ENCODE measurements at places on chromosomes 16 and 17. TPM values are rescaled to one million over a fixed set of nuclear protein-coding genes. Genes with fewer than 3 reads are reported as not detected.

NPIPB9 gene
- not detected for total RNA-seq

LGALS3BP gene
- total RNA-seq, result 585 TPM

SLC16A11 gene
- total RNA-seq, result 0.38 TPM

ADORA2B gene
- 0.55 TPM for total RNA-seq

TBC1D28 gene
- not detected for total RNA-seq

LGALS9B gene
- not detected for total RNA-seq

GTF3C1 gene
- total RNA-seq, result 46.9 TPM

SYT17 gene
- 0.49 TPM for total RNA-seq

CHST4 gene
- not detected for total RNA-seq

CCDC47 gene
- total RNA-seq, result 79.6 TPM

TCAP gene
- 5,825 TPM for total RNA-seq

TP53TG3 gene
- total RNA-seq, result not detected

- no peak for DNase-seq
- no peak overlapping the region for H3K27ac ChIP-seq
- no peak overlapping the region for H3K4me3 ChIP-seq
- H3K27me3 ChIP-seq, result peaks cover 86% of the 10 kb centered on the region
- peaks cover 31% of the 10 kb centered on the region for H3K4me1 ChIP-seq
- H3K36me3 ChIP-seq, result no peaks in the 10 kb centered on the region
Observed at GRCh38 chr17:3693829-3694231, 2.1 kb downstream of the P2RX5 start.

- H3K27ac ChIP-seq, result peak overlapping the region; percentile 82
- no peak overlapping the region for H3K4me3 ChIP-seq
- no peaks in the 10 kb centered on the region for H3K27me3 ChIP-seq
- H3K4me1 ChIP-seq, result peaks cover 69% of the 10 kb centered on the region
- DNase-seq, result no peak
Observed at GRCh38 chr17:29664743-29665480, 42.2 kb upstream of the CORO6 start.

DNA sequence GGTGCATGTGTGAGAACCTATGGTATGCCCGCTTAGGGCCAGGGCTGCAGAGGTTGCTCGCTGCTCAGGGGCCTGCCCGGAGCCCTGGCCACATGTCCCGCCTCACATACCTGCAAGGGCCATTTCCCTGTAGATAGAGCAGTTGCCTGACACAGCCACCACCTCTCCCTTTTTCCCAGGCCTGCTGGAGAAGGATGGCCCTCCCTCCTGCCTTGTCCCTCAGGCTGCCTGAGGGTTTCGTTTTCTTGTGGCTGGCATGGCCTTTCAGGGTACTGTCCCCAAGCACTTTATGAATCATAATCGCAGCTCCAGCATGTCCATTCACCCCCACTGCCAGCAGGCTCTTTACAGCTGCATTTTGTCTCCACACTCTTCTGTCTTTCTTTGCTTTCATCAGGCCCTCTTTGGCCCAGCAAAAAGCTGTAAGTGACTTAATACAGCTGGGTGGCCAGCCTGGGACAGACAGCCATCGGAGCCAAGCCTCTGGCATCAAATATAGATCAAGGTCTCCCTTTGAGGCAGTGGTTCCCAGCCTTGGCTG lies 65.7 kb downstream of the MPRIP start:
- peak overlapping the region; percentile 84 for H3K27ac ChIP-seq
- H3K4me3 ChIP-seq, result no peak overlapping the region
- peak; percentile 14 for DNase-seq
- H3K4me1 ChIP-seq, result peaks cover 99% of the 10 kb centered on the region

DNA sequence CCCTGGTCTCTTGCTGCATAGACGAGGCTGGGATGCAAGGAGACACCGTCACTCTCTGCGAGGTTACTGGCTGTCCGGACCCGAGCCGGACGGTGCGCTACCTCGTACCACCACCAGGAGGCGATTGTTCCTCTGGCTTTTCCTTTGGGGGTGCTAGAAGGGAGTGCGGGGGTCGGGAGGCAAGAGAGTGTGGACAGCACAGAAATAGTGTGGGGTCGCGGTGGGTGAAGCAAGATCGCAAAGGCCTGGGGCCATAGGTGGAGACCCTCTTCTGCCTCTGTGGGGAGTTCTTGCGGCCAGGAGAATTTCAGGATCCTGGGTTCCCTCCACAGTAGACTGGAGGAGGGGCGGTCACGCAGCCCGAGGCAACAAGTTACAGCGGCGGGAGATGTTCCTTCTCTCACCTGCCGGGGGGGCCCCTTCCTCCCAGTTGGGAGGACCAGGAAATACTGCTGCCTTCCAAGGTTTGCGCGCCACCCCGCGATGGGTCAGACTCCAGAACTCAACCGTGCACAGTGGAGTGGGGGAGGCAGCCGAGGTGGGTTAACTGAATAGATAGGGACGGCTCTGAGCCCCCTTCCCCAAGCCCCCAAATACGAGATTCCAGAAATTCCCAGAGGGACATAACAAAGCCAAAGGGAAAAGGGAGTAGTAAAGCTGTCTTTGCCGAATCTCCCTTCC lies 6.9 kb downstream of the PHOSPHO1 start:
- no peaks in the 10 kb centered on the region for H3K36me3 ChIP-seq
- H3K4me3 ChIP-seq, result peak overlapping the region; percentile 58
- peaks cover 41% of the 10 kb centered on the region for H3K4me1 ChIP-seq

DNA sequence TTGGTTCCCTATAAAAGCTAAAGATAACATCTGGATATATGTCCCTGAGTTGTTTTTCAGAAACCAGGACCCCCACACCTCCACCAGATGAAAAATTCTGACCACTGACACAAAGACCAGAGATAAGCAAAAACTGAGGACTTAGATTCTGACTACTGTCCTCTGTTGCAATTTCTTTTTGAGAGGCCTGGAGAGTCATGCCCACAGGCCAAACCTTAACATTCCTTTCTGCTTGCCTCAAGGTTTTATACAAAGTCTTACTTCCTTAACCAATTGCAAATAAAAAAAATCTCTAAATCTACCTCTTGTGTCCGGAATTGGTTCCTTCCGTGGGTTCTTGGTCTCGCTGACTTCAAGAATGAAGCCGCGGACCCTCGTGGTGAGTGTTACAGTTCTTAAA lies 228.5 kb downstream of the ABCC12 start:
- no peak overlapping the region for H3K27ac ChIP-seq
- H3K27me3 ChIP-seq, result peaks cover 6% of the 10 kb centered on the region
- H3K4me3 ChIP-seq, result no peak overlapping the region
- no peak for DNase-seq
- H3K4me1 ChIP-seq, result no peaks in the 10 kb centered on the region

GRCh38 chr16:1054660-1055556 lies 17.6 kb upstream of the SSTR5 start:
- DNase-seq, result peak; percentile 70
- no peaks in the 10 kb centered on the region for H3K36me3 ChIP-seq
- peaks cover 85% of the 10 kb centered on the region for H3K27me3 ChIP-seq
- H3K4me1 ChIP-seq, result peaks cover 8% of the 10 kb centered on the region
- no peak overlapping the region for H3K4me3 ChIP-seq

GRCh38 chr17:72710202-72710601 lies 382.3 kb downstream of the SLC39A11 start:
- peaks cover 8% of the 10 kb centered on the region for H3K36me3 ChIP-seq
- H3K27me3 ChIP-seq, result no peaks in the 10 kb centered on the region
- DNase-seq, result no peak
- no peak overlapping the region for H3K4me3 ChIP-seq

DNA sequence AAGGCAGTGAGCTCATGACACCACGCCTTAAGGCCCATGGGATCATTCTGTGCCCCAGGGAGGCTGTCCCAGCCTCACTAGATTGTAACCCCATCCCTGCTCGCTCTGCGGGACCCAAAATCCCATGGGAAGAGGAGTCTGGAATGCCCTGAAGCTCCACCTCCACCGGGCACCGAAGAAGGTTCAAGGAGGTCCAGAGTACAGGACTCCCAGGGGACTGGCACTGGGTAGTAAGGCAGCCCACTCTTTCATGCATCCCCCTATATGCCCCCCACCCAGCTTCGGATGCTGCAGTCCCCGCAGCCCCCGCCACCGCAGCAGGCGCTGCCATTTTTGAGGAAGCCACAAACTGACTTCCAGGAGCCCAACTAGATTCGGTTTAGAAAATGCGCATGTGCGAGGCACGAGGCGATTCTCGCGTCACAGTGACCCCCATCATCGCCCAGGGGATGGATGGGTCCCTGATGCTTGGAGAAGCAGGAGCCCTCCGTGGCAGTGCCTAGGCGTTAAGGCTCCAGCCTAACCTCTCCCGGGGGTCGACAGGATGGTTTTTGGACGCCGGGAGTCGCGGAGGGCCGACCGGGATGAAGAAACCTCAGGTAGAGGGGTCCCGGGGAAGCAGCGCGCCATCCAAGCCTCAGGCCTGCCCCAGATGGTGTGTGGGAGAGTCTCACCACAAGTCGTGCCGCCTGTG lies 1681.0 kb downstream of the TP53TG3F start:
- DNase-seq, result no peak
- H3K4me1 ChIP-seq, result no peaks in the 10 kb centered on the region
- no peaks in the 10 kb centered on the region for H3K36me3 ChIP-seq
- H3K4me3 ChIP-seq, result no peak overlapping the region
- H3K27ac ChIP-seq, result no peak overlapping the region

DNA sequence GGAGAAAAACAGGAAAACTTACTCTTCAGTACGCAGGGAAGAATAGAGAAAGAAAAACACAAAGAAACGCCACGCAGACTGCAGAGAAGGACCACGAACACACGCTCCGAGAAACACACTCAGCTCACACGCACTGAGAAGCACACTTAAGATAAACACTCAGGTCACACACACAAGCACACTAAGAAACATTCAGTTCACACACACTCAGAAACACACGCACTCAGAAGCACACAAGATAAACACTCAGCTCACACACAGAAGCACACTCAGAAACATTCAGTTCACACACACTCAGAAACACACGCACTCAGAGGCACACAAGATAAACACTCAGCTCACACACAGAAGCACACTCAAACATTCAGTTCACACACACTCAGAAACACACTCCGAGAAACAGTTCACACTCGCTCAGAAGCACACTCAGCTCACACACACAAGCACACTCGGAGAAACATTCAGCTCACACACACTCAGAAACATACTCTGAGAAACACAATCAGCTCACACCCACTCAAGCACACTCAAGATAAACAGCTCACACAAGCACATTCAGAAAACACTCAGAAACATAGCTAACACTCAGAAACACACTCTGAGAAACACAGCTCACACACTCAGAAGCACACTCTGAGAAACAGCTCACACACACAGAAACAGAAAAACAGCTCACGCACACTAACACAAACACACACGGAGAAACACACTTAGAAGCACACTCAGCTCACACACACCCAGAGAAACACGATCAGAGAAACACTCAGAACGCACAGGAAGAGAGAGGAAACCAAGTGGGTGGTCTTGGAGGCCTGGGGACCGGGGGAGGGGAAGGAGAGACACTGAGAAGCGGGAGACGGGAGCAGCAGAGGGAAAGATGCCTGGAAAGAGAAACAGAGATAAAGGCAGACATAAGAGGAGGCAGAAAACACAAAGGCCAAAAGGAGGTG lies 908 bp downstream of the TMEM98 start:
- peaks cover 53% of the 10 kb centered on the region for H3K27me3 ChIP-seq
- H3K4me3 ChIP-seq, result peak overlapping the region; percentile 75
- no peaks in the 10 kb centered on the region for H3K36me3 ChIP-seq
- DNase-seq, result no peak
- peaks cover 16% of the 10 kb centered on the region for H3K4me1 ChIP-seq
- H3K27ac ChIP-seq, result peak overlapping the region; percentile 57

GRCh38 chr16:27515874-27516353 lies 33.8 kb downstream of the GTF3C1 start:
- H3K27ac ChIP-seq, result peak overlapping the region; percentile 95
- H3K4me1 ChIP-seq, result peaks cover 81% of the 10 kb centered on the region
- no peak for DNase-seq
- H3K27me3 ChIP-seq, result no peaks in the 10 kb centered on the region
- H3K4me3 ChIP-seq, result no peak overlapping the region
- peaks cover 50% of the 10 kb centered on the region for H3K36me3 ChIP-seq

GRCh38 chr17:32453370-32453769 lies 9.1 kb downstream of the PSMD11 start:
- H3K4me1 ChIP-seq, result peaks cover 33% of the 10 kb centered on the region
- H3K4me3 ChIP-seq, result no peak overlapping the region
- no peaks in the 10 kb centered on the region for H3K27me3 ChIP-seq
- DNase-seq, result no peak

- H3K4me1 ChIP-seq, result no peaks in the 10 kb centered on the region
- no peak for DNase-seq
- H3K27me3 ChIP-seq, result peaks cover 58% of the 10 kb centered on the region
- H3K36me3 ChIP-seq, result no peaks in the 10 kb centered on the region
- H3K27ac ChIP-seq, result no peak overlapping the region
- no peak overlapping the region for H3K4me3 ChIP-seq
Observed at GRCh38 chr16:10245002-10245401, 62.8 kb upstream of the GRIN2A start.

DNA sequence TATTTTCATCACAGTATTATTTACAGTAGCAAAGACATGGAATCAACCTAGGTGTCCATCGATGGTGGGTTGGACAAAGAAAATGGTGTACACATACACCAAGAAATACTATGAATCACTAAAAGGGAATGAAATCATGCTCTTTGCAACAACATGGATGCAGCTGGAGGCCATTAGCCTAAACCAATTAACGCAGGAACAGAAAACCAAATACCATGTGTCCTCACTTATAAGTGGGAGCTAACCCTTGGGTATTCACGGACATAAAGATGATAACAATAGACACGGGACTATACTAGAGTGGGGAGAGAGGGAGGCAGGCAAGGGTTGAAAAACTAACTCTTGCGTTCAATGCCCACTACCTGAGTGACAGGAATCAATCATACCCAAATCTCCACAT lies 41.0 kb downstream of the MRPS23 start:
- DNase-seq, result no peak
- no peaks in the 10 kb centered on the region for H3K36me3 ChIP-seq
- no peaks in the 10 kb centered on the region for H3K27me3 ChIP-seq
- peaks cover 36% of the 10 kb centered on the region for H3K4me1 ChIP-seq

DNA sequence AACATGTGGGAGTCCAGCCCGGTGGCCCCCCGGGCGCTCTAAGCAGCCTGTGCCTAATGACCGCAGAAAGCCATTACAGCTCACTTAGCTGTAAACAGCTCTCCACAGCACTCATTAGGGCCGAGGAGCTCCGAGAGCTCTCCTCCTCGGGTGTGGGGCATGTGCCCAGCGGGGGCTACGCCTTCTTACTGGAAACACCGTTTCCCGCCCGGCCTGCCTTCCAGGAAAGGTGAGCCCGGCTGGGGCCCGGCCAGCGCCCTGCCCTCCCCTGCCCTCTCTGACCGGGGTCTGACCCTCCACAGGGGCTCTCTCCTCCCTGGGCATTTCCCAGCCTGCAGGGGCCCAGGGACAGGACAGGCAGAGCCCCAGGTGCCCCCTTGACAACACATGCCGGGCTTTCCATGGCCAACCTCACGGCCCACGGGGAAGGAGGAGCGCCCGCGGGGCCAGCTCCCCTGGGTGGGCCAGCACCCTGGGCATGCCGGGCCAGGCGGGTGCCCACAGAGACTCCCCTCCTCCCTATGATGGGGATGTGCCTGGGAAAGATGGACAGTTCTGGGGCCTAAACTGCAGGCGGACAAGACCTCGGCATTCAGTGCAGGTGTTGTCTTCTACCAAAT lies 72.6 kb downstream of the SDK2 start:
- H3K27ac ChIP-seq, result no peak overlapping the region
- no peak overlapping the region for H3K4me3 ChIP-seq
- H3K36me3 ChIP-seq, result no peaks in the 10 kb centered on the region
- H3K4me1 ChIP-seq, result no peaks in the 10 kb centered on the region

GRCh38 chr16:59336136-59336695 lies 602.1 kb upstream of the GOT2 start:
- no peak for DNase-seq
- no peaks in the 10 kb centered on the region for H3K27me3 ChIP-seq
- H3K36me3 ChIP-seq, result no peaks in the 10 kb centered on the region
- H3K4me3 ChIP-seq, result no peak overlapping the region
